Islet precursor cell (in vitro differentiated cells): ENCODE measurements at places on chromosomes 13 and 19.

- DNase-seq, result no peak
Measured at GRCh38 chr13:27174766-27175455, 3.3 kb upstream of the USP12 start.

DNA sequence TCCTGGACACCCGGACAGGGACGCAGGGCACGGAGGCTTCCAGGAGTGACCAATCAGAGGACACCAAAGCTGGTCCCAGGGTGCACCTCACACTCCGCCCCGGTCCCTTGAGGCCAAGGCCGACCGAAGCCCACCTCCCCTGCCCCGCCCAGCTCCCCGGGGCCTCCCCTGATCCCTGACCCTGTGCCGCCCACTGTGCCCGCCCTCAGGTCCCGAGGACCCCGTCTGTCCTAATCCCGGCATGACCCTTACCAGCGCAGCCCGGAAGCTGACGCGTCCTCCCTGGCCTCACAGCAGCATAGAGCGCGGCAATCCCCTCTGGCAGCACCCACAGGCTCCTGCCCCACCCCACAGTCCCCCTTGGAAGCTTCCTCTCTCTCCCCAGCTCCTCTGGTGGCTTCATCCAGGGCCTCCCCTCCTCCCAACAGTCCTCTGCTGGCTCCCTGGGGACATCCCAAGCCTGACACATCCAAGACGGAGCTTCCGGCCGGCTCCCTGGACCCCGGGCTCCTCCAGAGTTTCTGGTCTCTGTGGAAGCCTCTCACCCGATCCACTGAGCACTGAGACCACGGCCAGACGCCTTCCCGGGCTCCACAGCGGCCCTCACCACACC, 7.4 kb upstream of the CDC34 start:
- no peak for DNase-seq

DNA sequence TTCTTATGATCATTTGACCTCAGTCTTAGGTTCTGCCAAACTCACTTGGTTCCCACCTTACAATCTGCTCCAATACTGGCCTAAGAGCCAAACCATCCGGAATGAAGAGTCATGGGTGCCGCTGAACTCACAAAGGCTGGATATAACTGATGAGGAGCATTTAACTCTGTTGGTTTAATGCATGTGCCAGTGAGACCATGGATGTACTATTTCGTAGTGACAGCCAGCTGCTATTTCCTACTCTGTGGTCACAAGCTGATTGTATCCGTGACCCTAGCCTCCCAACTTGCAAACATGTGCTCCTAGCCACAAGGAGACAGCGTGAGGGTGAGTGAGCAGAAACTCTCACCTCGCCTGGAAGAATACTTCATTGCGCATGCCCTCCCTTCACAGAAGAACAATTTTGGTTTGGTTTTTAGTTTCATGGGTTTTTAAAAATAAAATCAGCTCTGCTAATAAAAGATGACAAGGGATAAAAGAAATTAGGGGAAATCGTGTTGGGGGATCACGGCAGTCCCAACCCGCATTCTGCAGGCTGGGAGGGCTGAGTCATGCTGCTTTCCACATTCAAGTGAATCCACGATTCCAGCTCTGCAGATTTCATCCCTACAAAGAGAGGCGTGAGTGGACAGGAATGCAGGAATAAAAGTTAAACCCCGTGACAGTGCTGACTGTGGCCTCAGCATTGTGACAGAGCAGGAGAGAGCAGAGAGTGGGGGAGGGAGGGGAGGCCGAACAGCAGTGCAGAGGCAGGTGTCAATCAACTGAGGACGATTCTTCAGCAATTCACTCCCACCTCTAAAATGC, 66.8 kb upstream of the RAP2A start:
- peak; percentile 69 for DNase-seq

GRCh38 chr19:3304871-3305423, 61.4 kb upstream of the NFIC start:
- DNase-seq, result peak; percentile 80

DNA sequence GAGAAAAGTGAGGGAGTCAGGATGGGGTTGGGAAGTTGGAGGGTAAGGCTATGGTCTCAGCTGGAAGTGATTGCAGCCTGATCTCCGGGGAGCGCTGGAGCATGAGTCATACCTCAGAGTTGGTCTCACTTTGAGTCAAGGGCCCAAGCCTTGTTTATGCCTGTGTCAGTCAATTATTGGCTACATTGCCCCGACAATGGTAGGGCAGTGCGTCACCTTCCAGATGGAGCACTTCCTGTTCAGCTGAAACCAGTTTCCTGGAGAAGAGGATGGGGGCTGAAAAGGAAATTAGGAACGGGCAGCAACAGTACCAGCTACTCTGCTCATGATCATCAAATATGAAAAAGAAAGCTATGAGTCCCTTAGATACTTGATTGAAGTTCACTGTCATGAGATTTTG, 60.4 kb downstream of the ADGRE1 start:
- DNase-seq, result no peak

DNA sequence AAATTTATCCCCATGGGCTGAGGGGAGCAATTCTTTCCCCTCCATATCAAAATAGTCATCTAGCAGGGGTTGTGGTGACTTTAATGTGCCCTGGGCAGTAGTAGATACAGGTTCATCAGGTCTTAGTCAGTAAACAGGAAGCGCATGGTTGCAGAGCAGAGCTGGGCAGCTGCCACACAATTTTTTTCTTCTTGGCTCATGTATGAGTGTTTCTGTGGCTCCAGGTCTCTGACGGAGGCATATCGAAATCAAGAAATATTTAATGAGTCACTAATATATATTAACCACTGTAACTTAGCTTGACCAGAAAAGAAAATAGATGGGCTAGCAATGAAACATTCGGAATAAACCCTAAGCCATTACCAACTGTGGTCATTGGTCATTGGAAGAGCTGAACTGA, 68.4 kb upstream of the UBL3 start:
- no peak for DNase-seq

DNA sequence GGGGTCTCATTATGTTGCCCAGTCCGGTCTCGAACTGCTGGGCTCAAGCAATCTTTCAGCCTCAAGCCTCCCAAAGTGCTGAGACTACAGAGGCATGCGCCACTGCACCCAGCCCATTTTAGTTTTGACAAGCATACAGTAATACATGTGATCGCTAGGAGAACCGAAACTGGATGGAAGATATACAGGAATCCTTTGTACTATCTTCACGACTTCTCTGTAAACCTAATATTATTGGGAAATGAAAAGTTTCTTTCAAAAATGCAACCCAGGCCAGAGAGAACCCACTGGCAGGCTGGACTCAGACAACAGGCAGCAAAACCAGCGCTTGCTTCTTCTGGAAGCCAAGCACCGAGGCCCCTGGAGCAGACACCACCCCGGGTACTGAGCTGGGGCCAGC, 9.4 kb downstream of the C19orf12 start:
- DNase-seq, result no peak

- DNase-seq, result no peak
Measured at GRCh38 chr19:5786593-5787408, 2.3 kb upstream of the PRR22 start.

- no peak for DNase-seq
Measured at GRCh38 chr19:42697884-42698283, 42.4 kb downstream of the PSG3 start.

DNA sequence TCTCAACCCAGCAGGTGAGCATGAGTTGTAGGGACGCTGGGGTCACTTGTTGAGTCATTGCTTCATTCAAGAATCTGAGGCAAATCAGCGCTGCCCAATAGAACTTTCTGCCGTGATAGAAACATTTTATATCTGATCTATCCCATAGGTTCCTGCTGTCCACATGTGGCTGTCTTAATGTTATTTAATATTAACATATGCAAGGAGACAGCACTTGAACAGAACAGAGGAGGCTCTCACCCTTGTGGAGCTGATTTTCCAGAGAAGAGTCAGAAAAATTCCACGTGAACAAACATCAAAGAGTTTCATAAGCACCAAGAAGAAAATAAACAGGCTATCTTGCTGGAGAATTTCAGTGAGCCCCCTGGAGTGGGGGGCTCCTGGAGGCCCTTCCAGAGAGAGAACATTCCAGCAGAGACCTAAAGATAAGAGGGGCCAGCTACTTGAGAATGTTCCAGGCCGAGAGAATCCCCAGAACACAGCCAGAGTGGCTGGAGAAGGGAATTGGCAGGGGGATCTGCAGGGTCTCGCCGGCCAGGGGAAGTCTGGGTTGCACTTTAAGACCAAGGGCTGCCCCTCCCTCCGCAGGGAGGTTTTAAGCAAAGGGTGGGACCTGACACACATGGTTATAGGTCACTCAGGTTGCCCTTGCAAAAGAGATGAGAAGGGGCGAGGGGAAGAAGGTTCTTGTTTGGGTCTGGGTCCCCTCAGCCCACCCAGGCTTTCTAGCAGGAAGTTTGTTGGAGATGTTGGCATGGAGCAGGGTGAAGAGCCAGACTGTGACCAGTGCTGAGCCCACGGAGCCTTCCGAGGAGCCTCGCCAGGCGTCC, 135.7 kb downstream of the CRYL1 start:
- DNase-seq, result peak; percentile 43

GRCh38 chr13:107192289-107192688, 624.4 kb upstream of the ARGLU1 start:
- DNase-seq, result no peak

DNA sequence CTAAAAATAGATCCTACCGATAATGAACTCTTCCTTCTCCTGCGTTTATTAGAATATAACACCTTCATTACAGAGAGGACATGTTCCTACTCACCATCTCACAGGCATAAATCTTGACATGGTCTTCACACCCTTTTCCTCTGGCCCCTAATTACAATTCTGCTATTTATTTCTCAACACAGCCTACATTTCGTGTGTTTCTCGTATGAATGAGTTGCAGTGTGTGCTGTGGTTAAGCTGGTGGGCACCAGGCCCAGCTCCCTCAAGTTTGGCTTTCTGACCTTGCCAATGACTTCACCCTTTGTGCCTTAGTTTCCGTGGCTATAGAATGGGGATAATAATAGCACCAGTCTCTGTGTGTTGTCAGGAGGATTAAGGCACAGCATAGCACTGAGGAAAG, 12.3 kb upstream of the KATNAL1 start:
- no peak for DNase-seq

DNA sequence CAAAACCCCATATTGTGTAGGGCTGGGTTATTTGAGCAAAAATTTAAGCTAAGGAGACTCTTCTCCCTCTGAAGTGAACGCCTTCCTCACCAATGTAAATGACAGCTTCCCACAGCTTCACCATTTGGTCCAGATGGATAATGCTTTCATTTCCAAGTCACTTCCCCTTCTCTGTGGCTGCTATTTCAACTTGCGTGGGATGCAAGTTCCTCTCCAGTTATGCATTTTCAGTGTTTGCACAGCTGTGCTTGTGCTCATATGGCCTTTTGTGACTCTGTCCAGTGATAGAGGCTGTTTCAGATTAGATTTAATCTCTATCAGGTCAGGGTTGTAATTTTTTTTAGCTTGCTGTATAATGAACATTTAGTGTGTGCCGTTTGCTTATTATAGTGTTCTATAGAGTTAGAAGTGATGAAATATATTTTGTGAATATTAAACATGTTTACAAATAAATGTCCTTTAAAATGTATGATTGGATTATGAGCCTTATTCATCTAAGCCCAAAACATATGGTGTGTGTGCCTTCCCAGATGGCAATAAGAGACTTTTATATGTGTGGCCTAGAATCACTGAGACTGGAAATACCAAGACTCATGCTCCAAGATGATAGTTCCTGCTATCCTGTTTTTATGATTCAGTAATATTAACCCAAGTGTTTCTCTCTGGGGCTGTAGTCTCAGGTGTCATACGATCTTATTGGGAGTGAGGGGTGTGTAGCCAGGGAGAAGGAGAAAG, 86.6 kb downstream of the TNFRSF19 start:
- no peak for DNase-seq
